ENCODE measurements at places on chromosomes 5 and 9.

- DNase-seq: no peak
Observed at GRCh38 chr5:7642029-7642428, 208.9 kb downstream of the CFAP90 start.

- DNase-seq: no peak
Observed at GRCh38 chr9:127138444-127138843, 16.0 kb upstream of the ANGPTL2 start.

DNA sequence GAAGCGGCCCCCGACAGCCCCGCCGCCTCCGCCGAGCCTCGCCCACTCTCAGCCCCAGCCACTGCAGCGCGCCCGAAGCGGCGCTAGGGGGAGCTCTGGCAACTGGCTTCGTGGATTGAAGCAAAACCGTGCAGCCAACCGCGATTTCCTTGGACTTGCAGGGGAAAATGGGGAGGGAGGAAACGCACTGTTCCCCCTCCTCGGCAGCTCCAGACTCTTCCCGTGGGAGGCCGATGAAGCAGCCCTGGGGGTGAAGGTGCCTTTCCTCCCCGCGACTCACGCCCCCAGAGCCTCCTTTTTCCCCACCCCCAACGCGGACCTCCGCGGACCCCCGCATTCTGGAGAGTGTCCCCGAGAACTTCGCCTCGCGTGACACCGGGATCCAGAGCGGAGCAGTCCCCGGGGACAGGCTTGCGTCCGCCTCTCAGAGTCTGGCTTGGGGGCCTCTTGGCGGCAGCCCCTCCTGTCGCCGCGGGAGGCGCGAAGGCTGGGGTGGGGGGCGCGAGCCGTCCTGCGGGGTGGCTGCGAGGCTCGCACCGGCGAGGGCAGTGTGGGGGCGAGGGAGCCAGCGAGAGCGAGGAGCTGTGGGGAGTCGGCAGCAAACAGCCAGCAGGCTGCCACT is 3.8 kb downstream of the IER5L start:
- DNase-seq: peak; percentile 93

GRCh38 chr5:96781031-96781971 is 26.4 kb downstream of the ERAP1 start:
- DNase-seq: peak; percentile 62

Data from iris pigment epithelial cell (primary cell).